Natural killer cell treated with Interleukin-12 subunit alpha and Interleukin-12 subunit beta and Interleukin-15 and Interleukin-18, amount 100 ng/mL, for 72 hours (primary cell): ENCODE measurements at places on chromosomes 6 and 20. TPM values are rescaled to one million over a fixed set of nuclear protein-coding genes. Genes with fewer than 3 reads are reported as not detected.

Gene SAMD3
- 14.6 TPM for total RNA-seq

Gene ID1
- total RNA-seq = 1.4 TPM

Gene TSHZ2
- total RNA-seq = 0.05 TPM

GRCh38 chr6:119535332-119535731 lies 185.8 kb upstream of the MAN1A1 start:
- H3K36me3 ChIP-seq = no peaks in the 10 kb centered on the region
- H3K4me3 ChIP-seq = no peak overlapping the region
- H3K4me1 ChIP-seq = no peaks in the 10 kb centered on the region
- DNase-seq = no peak

GRCh38 chr6:29517728-29518440 lies 30.1 kb upstream of the MAS1L start:
- no peak overlapping the region for H3K27ac ChIP-seq
- H3K36me3 ChIP-seq = no peaks in the 10 kb centered on the region
- H3K4me1 ChIP-seq = peaks cover 16% of the 10 kb centered on the region

DNA sequence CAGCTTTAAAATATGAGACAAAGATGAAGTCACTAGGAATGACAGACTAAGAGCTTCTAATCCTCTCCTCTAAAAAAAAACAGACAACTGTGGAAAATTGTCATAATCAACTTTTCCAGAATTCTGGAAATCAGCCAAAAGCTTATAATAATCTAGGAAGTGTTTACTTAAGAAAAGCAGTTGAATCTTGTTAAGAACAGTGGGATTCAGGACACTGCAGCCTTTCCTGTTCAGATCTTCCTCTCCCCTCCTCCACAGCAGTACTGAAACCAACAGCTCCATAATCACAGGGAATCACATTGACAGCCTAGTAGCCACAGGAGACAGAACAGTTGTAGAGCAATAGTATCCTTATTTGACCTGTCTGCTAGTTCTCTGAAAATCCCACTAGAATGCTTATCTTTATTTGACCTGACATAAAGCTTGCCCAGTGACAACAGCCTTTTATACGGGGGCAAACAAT lies 41.6 kb downstream of the IBTK start:
- H3K4me3 ChIP-seq = no peak overlapping the region
- peaks cover 25% of the 10 kb centered on the region for H3K36me3 ChIP-seq
- H3K4me1 ChIP-seq = peaks cover 6% of the 10 kb centered on the region
- H3K27ac ChIP-seq = peak overlapping the region; percentile 21
- H3K27me3 ChIP-seq = no peaks in the 10 kb centered on the region

- H3K27me3 ChIP-seq = peaks cover 26% of the 10 kb centered on the region
- no peaks in the 10 kb centered on the region for H3K36me3 ChIP-seq
- DNase-seq = no peak
- no peak overlapping the region for H3K4me3 ChIP-seq
- H3K27ac ChIP-seq = no peak overlapping the region
- H3K4me1 ChIP-seq = no peaks in the 10 kb centered on the region
These were observed 53.5 kb downstream of the CARMIL1 start for GRCh38 chr6:25332655-25333071.

- no peak for DNase-seq
- H3K27me3 ChIP-seq = no peaks in the 10 kb centered on the region
- H3K27ac ChIP-seq = no peak overlapping the region
- H3K4me3 ChIP-seq = no peak overlapping the region
These were observed 61.9 kb downstream of the CBFA2T2 start for GRCh38 chr20:33551778-33552177.

DNA sequence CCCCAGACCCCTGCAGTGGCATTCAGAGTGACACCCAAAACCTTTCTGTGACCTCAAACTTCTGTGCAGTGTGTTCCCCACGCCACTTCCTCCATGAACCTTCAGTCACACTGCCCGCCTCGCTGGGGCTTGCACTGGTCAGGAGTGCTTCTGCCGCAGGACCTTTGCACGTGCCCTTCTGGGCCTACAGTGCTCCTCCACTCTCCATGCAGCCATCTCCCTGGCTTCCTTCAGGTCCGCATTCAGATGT lies 27.1 kb downstream of the SYNJ2 start:
- peaks cover 62% of the 10 kb centered on the region for H3K4me1 ChIP-seq
- no peak for DNase-seq
- H3K36me3 ChIP-seq = no peaks in the 10 kb centered on the region
- H3K4me3 ChIP-seq = peak overlapping the region; percentile 71

DNA sequence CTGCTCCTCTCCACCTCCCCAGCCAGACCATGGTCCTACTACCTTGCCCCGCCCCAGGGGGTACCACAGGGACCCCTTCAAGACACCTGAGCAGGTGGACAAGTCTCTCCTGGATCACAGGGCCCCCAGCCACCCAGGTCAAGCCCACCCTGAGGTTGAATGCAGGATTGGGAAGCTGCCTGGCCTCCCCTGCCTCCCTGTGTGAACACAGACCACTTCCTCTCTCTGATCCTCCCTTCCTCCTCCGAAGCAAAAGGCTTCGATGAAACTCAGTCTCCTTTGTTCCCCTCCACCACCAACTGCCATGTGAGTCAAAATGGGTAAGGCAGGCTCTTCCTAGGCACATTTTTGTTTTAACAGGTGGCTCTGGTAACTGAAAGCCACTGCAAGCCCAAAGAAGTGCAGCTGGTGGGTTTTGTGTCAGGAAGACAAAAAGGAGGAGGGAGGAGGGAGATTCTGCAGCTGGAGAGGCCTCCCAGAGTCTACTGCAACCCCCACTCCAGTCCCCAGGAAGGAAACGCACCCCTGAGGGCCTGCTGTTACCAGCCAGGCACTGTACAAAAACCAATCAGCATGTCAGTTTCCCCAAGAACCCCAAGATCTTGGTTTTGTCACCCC lies 5.4 kb downstream of the ADA start:
- DNase-seq = peak; percentile 49
- H3K4me1 ChIP-seq = peaks cover 71% of the 10 kb centered on the region
- no peaks in the 10 kb centered on the region for H3K27me3 ChIP-seq

DNA sequence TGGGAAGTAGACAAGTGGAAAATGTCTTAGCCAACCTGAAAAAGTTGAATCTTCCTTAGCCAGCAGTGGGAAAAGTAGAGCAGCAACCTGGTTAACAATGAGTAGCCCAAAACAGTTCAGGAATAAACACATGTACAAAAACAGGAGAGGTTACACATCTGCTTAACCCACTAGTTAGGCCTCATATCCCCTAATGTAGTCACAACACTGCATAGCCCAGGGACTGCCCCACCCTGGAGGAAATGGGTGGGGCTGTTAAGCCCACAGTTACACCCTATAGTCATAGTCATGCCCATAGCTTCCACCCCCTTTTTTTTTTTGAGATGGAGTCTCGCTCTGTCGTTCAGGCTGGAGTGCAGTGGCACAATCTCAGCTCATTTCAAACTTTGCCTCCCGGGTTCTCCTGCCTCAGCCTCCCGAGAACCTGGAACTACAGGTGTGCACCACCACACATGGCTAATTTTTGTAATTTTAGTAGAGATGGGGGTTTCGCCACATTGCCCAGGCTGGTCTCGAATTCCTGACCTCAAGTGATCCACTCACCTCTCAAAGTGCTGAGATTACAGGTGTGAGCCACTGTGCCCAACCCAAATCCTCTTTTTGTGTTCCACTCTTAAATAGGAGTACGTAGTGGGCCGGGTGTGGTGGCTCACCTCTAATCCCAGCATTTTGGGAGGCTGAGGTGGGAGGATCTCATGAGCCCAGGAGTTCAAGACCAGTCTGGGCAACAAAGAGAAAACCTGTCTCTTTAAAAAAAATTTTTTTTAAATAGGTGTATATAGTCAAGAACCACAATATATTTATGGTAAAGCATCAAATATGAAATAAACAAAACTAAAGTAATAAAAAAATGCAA lies 24.5 kb downstream of the ILRUN start:
- DNase-seq = peak; percentile 92
- peak overlapping the region; percentile 78 for H3K4me3 ChIP-seq
- no peaks in the 10 kb centered on the region for H3K36me3 ChIP-seq
- peaks cover 64% of the 10 kb centered on the region for H3K4me1 ChIP-seq

- H3K27ac ChIP-seq = no peak overlapping the region
- H3K27me3 ChIP-seq = no peaks in the 10 kb centered on the region
These were observed 16.5 kb downstream of the SMLR1 start for GRCh38 chr6:130843575-130844320.

GRCh38 chr6:138803331-138803730 lies 7.4 kb downstream of the ECT2L start:
- peaks cover 10% of the 10 kb centered on the region for H3K27me3 ChIP-seq
- no peaks in the 10 kb centered on the region for H3K36me3 ChIP-seq
- no peak for DNase-seq
